ENCODE measurements at places on chromosomes 3 and 15.

- no peak for DNase-seq
Measured at GRCh38 chr15:25394898-25395297, 43.9 kb downstream of the UBE3A start.

GRCh38 chr15:55334997-55335396 lies 16.0 kb downstream of the PIGB start:
- no peak for DNase-seq

- no peak for DNase-seq
Measured at GRCh38 chr3:86814918-86815655, 175.9 kb downstream of the VGLL3 start.

DNA sequence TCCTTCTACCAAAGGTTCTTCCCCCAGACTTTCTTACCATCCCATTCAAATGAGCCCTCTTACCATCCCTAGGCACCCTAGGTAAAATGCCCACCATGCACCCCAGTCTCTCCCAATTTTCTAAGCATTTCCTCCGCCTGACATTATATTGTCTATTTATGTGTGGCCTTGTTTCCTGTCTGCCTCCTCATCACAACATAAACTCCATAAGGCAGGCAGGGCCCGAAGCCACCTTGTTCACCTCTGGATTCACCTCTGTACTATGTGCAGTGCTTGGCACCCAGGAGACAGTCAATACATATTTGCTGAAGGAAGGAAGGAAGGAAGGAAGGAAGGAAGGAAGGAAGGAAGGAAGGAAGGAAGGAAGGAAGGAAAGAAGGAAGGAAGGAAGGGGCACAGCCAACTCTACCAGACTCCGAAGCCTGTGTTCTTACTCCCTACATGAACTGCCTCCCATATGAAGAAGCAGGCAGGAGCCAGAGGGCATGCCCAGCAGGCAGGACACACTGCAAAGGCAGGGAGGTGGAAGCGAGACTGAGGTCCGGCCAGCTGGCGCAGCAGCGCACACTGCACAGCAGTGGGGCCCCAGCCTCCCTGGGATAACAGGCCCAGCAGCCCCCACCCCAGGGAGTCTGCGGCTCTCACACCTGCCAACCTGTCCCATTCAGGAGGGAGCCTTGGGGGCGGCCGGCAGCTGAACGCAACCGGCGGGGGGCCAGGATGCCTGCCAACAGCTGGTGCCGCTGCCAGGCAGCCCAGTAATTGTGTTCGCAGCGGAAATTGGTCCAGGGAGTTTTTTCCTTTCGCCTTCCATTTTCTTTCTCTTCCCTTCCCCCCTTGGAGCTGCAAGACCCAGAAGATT lies 106.0 kb upstream of the LINGO1 start:
- DNase-seq, result no peak

GRCh38 chr15:32994810-32995424 lies 199.6 kb downstream of the FMN1 start:
- DNase-seq, result peak; percentile 41

- no peak for DNase-seq
Measured at GRCh38 chr3:173510565-173510964, 113.0 kb downstream of the NLGN1 start.

GRCh38 chr3:55333046-55333445 lies 154.1 kb downstream of the WNT5A start:
- DNase-seq, result no peak

- peak; percentile 37 for DNase-seq
Measured at GRCh38 chr15:80989081-80989517, 520 bp downstream of the MESD start.

DNA sequence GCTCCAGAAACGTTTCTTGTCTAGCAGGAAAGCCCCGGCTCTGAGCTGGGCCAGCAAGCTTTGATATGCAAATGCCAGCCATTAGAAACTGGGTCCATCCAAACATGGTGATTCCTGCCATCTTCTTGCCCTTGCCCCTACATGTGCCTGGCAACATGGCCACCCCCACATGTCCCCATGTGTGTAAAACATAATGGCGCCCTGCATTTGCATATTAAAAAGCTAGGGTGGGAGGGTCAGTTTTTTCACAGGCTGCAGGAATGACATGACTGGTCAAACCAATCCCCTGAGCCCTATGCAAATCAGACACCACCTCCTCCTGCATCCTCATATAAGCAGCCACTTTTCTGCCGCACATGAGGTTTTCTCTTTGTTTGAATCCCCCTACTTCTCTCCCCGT lies 21.2 kb downstream of the GPR156 start:
- no peak for DNase-seq

- DNase-seq, result no peak
Measured at GRCh38 chr3:45067486-45067885, 41.4 kb downstream of the CLEC3B start.

GRCh38 chr15:58543664-58544335 lies 112.0 kb downstream of the LIPC start:
- DNase-seq, result no peak
